ENCODE measurements at places on chromosomes 7 and 10.
A peak's percentile ranks its signal among the peaks of the same experiment; 100 is the strongest.

DNA sequence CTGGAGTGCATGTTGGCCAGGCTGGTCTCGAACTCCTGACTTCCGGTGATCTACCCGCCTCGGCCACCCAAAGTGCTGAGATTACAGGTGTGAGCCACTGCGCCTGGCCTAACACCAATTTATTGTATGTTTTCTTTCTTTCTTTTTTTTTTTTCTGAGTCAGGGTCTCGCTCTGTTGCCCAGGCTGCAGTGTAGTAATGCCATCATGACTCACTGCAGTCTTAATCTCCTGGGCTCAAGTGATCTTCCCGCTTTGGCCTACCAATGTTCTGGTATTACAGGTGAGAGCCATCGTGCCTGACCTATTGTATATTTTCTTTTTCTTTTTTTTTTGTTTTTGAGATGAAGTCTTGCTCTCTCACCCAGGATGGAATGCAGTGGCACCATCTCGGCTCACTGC lies 33.8 kb upstream of the UBE2H start:
- DNase-seq = no peak

DNA sequence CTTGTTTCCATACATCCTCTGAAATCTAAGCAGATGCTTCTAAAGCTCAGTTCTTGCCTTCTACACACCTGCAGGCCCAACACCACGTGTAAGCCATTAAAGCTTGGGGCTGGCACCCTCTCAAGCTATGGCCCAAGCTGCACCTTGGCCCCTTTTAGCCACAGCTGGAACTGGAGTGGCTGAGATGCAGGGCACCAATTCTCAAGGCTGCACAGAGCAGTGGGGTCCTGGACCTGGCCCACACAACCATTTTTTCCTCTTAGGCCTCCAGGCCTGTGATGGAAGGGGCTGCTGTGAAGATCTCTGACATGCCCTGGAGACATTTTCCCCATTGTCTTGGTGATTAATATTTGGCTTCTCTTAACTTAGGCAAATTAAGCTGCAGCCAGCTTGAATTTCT lies 38.8 kb upstream of the ZMYND11 start:
- no peak for DNase-seq

GRCh38 chr10:96283351-96283750 lies 12.0 kb upstream of the BLNK start:
- DNase-seq = no peak

GRCh38 chr7:77935652-77936348 lies 137.2 kb downstream of the PHTF2 start:
- no peak for DNase-seq

- no peak for DNase-seq
These were observed 218.9 kb downstream of the DOCK4 start for GRCh38 chr7:111987115-111987826.

DNA sequence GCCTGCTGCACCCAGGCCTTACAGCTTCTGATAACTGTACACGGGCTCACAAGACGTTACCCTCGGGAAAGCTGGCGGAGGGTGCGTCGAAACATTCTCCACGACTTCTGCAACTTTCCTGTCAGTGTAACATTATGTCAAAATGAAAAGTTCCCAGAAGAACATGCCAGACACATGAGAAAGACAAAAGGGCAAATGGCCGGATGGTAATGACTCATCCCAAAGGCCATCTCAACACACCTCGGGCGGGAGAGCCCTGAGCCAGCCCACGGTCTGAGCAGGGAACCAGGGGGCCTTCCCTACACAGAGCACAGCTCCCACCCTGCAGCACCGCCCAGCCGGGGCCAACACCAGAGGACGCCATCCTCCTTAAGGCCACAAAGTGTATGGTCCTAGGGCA lies 118.7 kb downstream of the MAD1L1 start:
- DNase-seq = no peak

- DNase-seq = no peak
These were observed 144.3 kb upstream of the ZMIZ1 start for GRCh38 chr10:78924319-78925003.

GRCh38 chr10:132878730-132879407 lies 63.5 kb downstream of the CFAP46 start:
- DNase-seq = no peak

DNA sequence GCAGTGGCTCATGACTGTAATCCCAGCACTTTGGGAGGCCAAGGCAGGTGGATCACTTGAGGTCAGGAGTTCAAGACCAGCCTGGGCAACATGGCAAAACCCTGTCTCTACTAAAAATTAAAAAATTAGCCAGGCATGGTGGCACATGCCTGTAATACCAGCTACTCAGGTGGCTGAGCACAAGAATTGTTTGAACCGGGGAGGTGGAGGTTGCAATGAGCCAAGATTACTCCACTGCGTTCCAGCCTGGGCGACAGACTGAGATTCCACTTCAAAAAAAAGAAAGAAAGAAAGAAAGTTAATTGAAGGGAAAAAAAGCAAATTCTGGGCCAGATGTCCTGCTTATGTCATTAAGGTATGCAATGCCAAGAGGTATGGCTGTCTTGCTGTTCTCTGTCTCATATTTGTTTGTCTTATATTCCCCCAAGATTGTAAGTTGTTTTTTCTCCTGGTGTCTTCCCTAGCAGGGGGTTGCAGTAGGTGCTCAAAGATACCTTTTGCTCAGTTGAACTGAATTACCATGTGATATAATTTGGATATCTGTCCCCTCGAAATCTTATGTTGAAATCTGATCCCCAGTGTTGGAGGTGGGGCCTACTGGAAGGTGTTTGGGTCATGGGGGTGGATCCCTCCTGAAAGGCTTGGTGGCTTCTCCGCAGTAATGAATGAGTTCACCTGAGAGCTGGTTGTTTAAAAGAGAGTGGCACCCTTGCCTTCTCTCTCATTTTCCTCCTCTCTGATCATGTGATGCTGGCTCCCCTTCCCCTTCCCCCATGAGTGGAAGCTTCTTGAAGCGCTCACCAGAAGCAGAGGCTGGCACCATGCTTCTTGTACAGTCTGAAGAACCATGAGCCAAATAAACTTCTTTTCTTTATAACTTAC lies 60.9 kb downstream of the MYOF start:
- DNase-seq = no peak

DNA sequence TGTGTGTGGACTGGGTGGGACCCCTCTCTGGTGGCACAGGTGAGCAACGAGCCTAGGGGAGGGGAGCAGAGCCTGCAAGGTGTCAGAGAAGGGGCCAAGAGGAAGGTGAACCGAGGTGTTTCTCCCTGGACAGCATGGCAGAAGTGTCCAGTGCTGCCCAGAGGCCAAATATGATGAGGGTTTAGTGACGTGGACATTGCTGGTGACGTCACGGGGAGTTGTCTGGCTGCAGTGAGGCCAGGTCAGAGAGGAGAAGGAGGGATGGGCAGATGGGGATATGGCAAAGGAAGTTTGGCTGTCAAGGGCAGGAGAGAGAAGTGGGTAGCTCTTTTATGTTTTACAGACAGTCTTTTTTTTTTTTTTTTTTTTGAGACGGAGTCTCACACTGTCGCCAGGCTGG lies 2.6 kb upstream of the ZNF853 start:
- DNase-seq = no peak

DNA sequence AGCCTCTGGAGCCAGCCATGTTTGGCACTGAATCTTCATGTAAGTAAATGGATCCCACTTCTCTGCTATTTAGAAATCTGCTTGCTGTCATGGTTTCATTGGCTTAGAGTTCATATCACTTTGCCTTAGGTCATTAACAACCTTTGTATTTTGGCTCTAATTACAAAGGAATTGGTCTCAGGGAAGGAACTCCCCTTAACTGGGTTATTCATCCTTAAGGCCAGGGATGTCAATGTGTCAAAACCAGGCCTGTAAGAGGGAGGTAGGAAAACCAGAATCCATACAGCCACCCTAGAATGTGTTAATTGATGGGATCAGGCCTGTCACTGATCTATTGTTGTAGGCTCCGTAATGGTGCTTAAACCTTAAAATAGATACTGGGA lies 67.3 kb downstream of the ST7 start:
- DNase-seq = no peak

DNA sequence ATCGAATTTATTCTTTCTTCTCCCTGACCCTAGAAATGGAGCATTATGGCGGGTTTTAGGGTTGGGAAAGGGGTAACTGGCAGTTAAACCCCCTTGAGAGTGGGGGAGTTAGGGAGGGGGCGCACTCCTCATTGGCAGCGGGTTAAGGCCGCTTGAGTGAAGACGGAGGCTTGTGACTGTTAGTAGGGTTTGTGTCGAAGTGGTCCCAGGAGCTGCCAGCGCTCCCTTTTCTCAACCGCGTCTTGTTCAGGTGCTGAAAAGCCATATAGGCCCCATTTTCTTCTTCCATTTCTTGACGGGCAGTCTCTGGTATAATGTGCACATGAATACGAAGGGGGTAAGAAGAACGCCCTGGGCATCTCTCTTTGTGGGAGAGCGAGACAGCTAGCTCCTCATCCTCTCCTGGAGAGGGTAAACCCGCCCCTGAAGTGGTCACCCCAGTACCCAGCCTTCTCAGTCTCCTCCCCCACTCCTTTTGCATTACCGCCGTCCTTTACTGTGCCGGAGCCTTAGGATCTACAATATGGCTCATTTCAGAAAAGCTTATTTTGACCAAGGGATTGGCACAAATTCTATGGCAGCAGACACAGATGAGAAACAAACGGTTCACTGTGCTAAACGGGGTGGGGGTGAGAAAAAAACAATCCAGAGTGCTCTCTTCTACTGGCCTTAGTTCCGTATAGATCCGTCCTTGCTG lies 836 bp downstream of the KMT2E start:
- no peak for DNase-seq

- no peak for DNase-seq
These were observed 532.5 kb downstream of the CCSER2 start for GRCh38 chr10:84860855-84861254.

GRCh38 chr10:67618116-67618515 lies 77.9 kb downstream of the CTNNA3 start:
- no peak for DNase-seq

GRCh38 chr10:125711110-125711750 lies 8.3 kb upstream of the EDRF1 start:
- no peak for DNase-seq

GRCh38 chr10:124005091-124005490 lies 88.3 kb downstream of the CHST15 start:
- no peak for DNase-seq

- DNase-seq = no peak
These were observed 1.5 kb upstream of the EXOC6 start for GRCh38 chr10:92846854-92847201.

DNA sequence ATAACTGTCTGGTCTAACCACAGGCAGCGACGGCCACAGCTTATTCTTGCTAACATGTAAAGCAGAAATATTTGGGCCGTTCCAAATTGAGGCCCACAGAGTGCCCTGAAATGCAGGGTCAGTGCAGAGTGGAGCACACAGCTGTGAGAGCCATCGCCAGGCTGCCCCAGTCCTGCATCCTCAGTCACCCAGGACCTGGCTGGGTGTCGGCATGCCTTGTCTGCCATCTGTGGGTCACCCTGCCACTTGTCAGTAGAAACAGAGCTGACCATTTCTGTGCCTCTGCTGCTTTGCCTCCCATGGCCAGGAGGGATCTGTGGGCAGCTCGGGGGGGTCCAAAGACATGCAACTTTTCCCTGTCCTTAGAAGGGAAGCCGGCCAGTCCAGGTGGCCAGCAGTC lies 57.3 kb upstream of the BTBD16 start:
- DNase-seq = no peak

DNA sequence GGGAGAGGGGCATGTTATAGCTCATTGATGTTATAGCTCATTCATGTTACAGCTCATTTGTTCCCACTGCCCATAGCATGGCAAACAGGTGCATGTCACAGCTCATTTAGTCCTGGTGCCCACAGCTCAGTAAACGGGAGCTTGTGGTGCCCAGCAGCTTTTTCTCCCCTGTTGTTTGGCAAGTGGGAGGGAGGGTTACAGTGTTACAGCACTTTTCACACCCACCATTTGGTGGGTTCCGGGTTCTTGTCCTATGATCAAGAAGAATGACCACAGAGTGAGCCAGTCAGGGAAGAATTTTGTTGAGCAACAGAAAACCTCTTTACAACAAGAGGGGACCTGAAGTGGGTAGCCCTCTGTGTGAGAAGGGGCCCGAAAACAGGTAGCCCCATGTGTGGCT lies 162.8 kb upstream of the CSTF2T start:
- DNase-seq = no peak

DNA sequence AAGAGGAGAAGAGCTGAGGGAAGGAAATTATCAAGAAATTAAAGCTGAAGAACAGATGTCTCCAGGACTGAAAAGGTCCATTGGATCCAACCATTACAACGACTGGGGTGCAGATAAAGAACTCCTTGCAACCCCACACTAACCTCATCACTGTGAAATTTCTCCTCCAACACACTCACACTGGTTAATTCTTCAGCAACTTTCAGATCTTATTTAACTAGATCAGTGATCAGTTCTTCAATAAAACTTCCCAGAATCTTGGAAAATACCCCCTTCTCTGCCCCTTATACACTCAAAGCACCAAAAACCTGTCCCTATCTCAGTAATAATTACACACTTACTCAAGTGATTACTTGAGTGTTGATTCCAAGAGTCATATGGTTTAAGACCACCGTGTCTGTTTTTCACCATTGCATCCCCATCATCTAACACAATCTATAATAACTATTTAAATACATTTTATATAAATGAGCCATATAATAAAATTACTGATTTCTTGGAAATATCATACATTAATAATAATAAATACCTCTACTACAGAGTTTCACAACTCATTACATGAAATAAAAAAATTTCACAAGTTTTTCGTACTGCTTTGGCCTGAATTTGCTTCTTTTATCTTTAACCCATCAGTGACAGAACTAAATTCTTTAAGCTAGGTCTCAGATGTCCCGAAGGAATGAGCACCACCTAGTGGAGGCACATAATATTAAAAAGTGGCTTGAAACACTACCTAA lies 123.7 kb downstream of the MPP7 start:
- peak; percentile 5 for DNase-seq

DNA sequence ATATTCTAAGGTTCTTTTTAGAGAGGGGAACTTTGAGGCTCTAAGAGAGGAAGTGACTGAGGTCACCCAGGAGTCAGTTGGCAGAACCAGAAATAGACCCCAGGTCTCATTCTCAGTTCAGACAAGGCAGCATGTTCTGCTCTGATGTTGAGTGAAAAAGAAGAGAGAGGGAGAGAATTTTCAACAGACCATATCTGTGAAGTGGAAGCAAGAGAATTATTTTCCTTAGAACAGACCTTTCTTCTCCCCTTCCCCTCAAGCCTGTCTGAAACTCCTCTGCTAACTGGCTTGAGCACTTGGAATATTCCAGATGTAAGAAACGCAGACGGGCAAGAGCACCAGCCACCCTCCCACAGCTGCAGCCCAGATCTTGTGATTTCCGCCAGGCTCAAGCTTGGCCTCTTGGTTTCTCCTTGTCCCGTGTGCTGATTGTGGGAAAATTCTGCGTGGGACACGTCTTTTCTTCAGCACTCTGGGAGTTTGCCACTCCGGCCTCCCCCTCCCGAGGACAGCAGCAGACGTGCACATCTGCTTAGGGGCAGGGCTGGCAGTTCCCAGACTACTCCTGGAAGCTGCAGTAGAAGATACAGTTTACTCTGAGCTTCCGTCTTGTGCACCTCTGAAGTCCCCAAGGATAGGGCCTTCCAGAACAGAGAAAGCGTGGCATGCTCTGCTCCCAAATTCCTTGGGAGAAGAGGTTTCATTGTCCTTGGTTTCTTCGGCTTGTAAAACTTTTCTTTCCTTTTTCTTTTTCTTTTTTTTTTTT lies 22.7 kb upstream of the IKZF1 start:
- no peak for DNase-seq

Data from NCI-H2081 treated with DMSO at 0.1 percent for 48 hours (cell line).